HuH-7.5 (cell line): ENCODE measurements at places on chromosomes 16 and 17.

- DNase-seq: no peak
Measured at GRCh38 chr17:7001318-7001961, 5.6 kb downstream of the ALOX12 start.

DNA sequence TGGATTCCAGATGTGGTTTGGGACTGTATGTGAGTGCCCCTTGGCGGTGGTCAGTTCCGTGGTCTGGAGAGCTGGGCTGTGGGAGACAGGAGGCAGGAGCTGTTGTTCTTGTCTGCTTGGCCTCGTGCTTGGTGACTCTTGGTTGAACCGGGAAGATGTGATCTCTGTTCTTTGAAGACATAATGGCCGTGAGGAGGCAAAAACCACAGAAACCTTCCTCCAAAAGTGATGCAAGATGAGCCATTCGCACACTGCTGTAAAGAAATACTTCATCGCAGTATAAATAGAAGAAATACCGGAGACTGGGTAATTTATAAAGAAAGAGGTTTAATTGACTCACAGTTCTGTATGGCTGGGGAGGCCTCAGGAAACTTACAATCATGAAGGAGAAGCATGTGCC, 128.8 kb downstream of the RAP1GAP2 start:
- DNase-seq: no peak

DNA sequence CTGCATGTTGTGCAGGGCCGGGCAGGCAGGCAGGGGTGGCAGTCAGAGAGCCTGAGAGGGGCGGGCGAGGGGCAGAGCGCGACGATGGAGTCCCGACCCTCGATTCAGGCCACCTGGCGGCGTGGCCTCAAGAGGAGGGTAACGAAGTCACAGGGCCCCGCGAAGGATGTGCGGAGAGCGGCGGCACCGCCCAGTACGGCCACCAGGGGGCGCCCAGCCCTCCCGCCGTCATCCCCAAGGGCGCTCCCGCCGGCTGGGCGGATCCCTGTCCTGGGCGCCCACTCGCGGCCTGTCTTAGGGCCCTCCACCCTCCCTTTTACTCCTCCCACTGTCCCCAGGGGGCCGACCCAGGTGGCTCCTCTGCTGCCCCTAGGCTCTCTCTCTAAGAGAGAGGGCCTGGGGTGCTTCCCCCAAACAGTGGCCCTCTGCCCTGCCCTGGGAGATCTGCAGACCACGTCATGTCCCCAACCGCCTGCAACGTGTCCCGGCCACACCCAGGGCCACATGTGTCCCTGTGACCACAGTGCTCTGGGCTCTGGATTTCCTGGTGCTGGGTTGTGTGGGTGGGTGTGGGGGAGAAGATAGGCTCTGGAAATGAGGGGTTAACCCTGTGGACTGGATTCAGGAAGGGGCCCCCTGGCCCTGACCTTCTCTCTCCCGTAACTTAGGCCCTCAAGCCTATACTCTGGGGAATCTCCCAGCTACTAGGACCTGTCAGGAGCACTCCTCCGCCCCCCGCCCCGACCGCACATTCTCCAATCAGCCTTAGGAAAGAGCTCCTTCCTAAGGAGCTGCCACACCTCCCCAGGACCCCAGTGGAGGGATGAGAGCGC, 5.9 kb downstream of the DPEP2 start:
- peak; percentile 90 for DNase-seq

GRCh38 chr17:41537990-41538389, 9.9 kb upstream of the KRT19 start:
- no peak for DNase-seq

DNA sequence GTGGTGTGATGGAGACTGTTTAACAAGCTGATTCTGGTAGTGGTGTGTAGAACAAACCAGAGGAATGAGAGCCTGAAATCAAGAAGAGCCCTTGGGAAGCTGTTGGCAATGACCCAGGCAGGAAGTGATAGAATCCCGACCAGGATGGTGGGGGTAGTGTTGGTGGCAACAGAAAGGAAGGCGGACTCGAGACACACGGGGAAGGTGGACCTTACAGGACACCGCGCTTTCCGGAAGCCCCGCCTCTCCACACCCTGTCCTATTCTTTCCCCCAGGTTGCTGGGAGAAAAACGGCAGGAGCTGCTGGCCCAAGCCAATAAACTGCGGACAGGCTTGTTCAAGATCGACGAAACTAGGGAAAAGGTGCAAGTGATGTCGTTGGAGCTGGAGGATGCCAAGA, 30.0 kb upstream of the KDM6B start:
- DNase-seq: no peak

- no peak for DNase-seq
Measured at GRCh38 chr16:79303959-79304387, 296.6 kb downstream of the MAF start.

- no peak for DNase-seq
Measured at GRCh38 chr17:8160224-8160577, 2.5 kb downstream of the VAMP2 start.

DNA sequence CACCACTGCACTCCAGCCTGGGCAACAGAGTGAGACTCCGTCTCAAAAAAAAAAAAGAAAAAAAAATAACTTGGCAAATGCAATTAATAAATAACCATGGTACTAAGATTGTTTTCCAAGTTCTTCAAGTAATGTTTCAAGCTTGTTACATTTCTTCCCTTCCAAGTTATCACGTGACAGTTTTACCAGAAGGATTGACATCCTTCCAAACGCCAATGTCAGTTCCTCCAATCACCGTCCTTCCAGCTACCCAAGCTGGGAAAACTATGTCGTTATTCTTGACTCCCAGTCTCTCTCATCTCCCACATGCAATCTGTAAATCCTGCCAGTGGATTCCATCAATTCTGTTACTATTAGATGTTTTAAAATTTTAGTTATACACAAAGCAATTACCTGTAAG, 3.9 kb upstream of the PHAF1 start:
- DNase-seq: no peak

DNA sequence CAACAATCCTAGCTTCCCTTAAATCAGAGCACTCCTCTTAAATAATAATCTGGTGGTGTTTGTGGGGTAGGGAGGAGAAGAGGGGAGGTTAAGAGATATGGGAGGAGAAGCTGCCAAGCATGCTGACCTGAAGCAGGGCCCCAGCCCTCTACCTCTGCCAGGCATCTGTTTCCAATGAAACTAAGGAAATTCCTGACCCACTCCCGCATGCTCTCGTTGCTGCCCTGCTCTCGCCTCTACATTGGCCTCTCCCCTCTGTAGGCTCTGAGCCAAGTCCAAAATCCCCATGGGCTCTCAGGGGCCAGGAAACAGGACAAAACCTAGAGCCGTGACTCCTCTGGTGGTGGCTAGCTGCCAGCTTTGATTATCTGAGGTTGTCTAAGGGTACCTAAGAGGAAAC, 559.5 kb upstream of the CDH11 start:
- DNase-seq: no peak

DNA sequence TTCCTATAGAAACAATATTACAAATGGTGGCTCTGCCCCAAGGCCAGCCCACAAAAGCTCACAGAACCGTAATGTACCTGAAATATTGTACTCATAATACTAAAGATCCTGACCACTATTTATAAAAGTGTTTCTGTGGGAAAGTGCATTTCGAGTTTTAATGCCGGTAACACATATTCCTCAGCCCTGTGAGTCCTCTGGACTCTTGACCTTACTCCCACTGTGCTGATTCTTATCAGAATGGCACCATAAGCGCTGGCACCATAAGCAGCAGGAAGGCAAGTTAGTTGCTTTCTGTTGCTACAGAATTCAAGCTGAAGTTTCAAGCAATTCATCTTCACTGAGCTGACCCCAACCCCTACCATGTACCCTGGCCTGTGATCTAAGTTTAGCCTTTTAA, 36.4 kb upstream of the MED13 start:
- DNase-seq: no peak

DNA sequence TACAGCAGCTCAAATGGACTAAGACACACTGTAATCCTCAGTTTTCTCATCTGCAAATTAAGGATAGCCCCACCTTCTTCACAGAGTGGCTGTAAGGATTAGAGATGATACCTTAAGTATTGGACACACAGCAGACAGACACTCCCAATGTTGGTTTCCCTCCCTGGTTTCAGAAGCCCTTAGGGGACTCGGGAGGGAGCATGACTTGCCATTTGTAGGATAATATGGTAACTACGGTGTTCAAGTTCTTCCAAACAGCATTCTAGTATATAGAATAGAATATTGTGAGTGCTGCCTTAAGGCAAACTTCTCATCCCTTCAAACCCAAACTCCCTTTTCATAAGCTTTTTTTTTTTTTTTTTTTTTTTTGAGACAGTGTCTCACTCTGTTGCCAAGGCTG, 101.9 kb downstream of the COPRS start:
- DNase-seq: no peak

DNA sequence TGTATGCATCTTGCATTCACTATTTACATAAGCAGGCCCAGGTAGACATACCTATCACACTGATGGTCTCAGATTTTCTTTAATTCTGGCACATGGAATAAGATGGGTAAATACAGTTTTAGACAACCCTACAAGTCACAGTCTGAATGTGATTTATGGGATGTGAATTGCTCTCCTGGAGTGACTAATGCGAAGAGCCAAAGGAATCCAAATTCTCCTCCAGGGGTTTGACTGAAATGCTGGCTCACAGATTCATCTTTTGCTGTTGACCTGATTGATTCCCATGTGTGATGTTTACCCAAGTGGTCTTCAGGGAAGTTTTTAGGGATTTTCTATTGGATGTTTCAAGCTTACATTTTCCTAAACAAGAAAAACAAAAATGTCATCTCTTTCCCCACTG, 277.9 kb upstream of the MON1B start:
- DNase-seq: no peak

- no peak for DNase-seq
Measured at GRCh38 chr17:57281887-57282286, 25.6 kb downstream of the MSI2 start.

DNA sequence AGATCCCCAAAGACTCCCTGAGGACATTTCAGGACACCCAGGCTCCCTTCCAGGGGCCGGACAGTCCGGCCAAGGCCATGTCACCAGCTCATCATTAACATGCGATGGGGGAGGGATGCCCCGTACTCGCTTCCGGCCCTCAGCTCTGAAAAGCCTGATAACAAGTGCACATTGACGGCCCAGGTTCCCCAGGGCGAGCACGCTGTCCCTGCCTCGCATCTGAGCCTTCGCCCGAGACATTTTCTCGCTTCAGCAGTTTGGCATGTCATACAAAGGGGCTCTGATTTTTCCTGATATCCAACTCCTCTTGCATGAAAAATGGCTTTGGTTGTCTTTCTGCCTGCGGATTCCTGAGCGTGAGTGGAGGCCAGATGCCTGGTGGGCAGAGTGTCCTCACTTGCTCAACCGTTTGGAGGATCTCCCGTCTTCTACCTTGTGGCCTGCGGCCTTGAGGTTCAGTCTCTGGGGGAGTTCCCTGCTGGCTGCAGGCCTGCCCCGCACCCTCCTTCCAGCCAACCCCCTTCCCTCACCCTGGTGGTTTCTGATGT, 14.1 kb downstream of the CACNG4 start:
- DNase-seq: no peak

DNA sequence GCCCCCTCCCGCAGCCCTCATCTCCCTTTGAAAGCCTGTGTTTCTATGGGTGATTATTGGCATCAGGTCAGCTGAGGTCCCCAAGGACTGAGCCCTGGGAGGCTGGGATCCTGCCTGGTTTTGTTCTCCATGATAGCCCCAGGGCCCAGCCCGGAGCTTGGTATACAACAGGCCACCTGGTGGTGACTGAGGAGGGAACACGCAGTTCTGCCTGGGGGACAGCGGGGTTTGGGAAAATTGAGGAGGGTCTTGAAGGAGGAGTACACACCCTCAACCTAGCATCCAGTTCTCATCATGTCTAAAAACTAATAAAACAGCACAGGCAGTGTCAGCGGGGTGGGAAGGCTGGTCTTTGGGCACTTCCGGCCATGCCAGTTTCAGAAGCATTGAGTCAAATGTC, 335.1 kb downstream of the CPPED1 start:
- no peak for DNase-seq

GRCh38 chr16:55779402-55780094, 53.3 kb downstream of the CES1 start:
- no peak for DNase-seq

- DNase-seq: no peak
Measured at GRCh38 chr16:87028481-87029320, 288.5 kb downstream of the C16orf95 start.

GRCh38 chr16:8649829-8650554, 24.4 kb upstream of the ABAT start:
- no peak for DNase-seq

GRCh38 chr17:41060052-41060604, at the start of gene KRTAP2-3:
KRTAP2-3 (minus strand) TSS chr17:41060114; CDS start chr17:41060050, 64 bp downstream.
- no peak for DNase-seq

- no peak for DNase-seq
Measured at GRCh38 chr17:34556384-34556783, 23.0 kb upstream of the TMEM132E start.

GRCh38 chr17:15384142-15384787, 42.9 kb upstream of the TEKT3 start:
- DNase-seq: no peak

DNA sequence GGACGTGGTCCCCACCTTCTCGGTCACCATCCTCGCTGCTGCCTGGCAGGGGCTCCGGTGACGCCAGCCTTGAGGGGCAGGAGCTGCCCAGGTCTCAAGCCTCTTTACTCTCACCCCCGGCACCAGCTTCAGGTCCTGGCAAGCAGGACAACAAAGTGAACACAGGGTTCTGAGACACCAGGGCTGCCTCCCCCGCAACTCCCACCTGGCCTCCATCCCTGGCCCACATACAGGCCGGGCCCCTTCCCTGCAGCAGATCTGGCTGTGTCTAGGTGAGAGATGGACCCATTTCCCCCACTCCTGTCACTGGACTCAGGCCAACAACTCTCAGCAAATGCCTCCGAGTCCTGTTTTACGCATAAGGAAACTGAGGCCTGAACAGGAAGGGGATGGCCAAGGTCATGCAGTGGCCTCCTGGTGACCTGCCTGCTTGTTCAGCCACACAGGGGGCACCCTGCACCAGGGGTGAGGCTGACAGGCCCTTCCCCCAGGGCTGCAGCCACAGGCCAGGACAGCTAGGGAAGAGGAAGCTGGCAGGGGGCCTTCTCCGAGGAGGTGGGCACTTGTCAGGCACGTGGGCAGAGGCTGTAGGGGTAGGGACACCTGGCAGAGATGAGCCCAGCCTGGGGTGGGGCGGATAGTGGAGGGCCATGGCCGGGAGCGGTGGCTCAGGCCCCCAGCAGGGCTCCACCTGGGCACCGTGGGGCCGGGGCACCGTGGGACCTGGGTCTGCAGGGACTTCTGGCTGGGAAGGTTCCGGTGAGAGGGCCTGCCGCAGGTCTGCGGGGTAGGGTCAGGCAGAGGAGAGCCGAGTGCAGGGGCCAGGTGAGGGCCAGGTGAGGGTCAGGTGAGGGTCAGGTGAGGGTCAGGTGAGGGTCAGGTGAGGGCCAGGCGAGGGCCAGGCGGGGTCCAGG, 46.7 kb upstream of the PVALEF start:
- DNase-seq: no peak

GRCh38 chr17:78133971-78134898, 3.7 kb downstream of the TMC8 start:
- DNase-seq: peak; percentile 95

DNA sequence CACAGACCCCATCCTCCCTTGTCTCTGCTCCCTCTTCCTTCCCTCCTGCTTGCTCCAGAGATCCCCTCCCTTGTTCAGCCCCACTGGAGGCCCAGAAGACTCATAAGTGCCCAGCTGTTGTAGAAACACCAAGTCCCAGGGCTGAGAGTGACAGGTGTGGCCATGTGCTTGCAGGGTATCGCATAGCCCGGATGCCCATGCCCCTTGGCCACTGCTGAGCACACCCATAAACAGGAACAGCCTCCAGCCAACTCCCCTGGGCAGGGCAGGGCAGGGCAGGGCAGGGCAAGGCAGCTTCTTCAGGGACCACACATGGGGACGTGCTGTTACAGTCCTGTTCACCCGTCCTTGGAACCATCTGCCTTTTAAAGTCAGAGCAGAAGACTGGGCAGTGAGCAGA, 2.0 kb downstream of the CACNG1 start:
- DNase-seq: no peak
